GM12891 (cell line): ENCODE measurements at places on chromosomes 11 and 22.

DNA sequence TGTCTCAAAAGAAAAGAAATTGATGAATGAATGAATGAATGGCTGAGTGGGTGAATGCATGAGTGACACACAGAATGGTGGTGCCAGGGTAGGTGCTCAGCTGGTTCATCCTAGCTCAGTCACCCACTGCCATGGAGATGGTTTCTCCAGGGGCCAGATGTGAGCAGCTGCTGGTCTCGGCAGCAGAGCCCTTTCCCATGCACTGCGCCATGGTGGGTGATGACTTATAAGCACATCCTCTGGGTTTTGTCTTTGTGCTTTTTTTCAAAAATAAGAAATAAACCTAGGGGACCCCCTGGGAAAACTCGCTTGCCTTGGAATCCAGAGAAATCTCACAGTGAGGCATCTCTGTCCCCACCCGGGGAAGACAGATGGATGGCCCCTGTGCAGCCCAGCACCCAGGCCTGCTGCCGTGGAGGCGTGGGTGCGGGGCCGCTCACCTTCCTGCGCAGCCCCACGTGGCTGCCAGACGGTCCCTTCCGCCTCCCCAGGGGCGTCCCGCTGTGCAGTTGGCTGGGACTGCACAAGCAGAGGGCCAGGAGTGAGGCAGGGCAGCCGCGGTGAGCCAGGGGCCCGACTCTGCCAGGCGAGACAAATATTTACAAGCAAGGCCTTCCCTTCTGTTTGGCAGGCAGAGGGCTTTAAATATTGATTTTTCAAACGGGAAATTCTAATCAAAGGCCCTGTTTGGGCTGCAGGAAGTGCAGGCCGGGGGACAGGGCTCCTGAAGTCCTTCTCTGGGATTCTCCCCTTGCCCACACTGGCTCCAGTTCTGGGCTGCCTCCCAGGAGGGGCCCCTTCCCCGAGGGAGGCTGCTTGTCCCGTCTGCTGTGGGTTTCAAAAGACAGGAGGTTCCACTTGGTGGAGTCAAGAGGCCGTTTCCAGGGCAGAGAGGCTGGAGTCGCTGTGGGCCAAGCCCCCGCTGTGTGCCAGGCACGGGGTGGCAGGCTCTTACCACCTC is 24.3 kb downstream of the MPPED1 start:
- no peak for DNase-seq

DNA sequence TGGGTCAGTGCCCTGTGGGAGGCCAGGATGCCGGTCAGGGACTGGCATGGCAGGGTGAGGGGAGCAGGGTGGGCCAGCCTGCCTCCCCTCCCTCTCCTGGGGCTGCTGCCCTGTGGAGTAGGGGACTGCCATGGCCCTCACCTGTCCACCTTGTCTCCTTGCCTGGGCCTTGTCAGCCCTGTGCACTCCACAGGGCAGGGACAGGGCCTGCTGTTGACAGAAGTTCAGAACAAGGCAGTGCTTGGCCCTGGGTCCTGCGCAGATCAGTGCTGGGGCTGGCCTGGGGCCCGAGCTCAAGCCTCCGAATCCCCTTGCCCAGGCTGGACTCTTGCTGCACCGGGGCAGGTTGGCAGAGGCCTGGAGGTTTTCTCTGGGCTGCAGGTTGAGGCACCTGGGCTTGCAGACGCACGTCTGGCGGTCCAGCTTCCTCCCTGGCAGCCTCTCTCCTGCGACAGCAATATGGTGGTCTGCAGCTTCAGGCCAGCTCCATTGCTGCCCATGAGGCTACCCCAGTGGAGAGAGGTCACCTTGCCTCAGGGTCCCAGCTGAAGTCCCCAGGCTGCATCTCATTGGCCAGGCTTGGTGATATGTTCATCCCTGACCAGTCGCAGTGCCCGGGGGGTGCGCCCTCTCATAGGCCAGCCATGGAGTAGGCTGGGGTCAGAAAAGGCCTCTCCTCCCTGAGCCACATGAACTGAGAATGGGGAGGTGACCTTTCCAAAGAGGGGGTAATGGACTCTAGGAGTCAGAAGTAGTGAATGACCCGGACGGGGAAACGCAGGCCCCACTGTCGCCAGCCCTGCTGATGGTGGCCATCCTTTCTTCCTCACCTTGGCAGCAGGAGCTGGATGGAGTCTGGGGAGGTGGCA is 21.5 kb upstream of the CHKA start:
- DNase-seq = no peak

DNA sequence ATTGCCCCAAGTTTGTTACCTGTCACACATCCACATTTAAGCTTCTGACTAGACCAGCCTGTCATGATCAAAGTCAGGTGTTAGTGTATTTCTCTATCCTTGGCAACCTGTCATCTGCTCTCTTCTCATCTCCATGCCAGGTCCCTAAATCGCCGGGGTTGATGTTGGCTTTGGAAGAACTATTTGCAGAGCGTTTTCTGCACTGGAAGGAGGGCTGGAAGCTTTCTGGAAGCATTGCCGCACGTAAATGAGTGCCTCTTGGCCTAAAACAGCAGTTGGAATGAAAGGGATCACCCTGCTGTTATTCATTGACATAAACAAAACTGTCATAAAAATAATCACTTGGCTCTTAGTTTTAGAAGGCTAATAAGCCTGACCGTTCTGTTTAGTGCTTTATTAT is 1.4 kb downstream of the TTC12 start:
- no peak for DNase-seq

DNA sequence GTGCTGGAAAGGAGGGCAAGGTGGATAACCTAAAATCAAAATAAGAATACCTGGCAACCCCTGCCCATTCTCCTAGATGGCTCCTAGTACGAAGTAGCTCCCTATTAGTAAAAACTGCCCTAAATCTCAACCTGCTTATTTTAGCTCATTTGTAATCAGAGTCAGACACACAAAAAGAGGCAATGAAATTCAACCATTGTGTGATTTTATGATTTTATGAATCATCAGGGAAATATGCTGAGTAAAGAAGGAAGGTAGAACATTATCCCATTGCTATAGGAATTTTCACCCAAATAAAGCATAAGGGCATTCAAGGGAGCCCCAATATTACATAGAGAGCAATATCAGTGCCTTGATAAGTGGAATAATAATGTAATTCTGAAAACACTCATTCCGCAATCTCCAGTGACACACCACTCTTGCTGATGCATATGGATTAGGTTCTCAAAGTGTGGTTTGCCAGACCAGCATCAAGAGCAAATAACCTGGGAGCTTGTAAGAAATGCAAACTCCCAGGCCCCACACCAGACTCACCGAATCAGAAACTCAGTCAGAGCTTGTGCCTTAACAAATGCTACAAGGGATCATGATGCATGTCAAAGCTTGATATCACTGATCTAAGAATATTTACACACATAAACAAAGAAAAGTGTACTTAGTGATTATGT is 789.6 kb downstream of the DLG2 start:
- DNase-seq = no peak

DNA sequence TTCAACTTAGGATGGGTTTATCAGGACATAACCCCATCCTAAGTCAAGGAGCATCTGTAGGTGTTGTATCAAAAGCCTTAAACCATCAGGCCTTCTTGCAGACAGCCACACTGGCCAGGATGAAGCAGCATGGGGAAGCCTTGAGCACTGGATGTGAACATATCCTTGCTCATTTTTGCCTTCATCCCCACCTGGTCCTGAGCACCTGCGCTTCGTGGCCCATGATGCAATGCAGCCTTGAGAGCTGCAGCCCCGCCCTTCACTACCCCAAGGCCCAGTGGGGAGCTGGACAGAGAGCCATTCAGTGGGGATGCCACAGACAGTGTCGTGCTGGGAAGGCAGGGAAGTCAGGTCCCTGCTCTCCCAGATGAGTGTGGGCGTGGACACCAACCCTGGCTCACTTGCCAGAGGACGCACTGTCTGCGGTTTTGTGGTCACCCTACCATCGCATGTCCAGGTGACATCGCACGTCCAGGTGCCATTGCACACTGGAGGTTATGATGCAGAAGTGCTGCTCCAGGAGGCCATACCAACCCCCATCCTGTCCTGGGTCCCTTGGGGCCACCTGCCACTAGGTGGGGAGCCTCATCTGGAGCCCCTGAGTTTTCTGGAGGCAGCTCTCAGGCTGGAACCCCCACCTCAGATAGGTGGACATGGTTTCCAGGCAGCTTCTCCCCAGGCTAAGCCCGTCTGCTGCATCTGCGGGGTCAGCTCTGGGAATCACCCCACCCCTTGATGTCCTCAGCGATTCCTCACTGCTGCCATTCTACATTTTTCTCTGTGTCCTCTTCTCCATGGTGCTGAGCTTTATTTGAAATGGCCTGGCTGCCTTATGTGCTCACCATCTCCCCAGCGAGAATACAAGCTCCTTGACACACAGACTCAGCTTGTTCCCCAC is 14.4 kb downstream of the GNAZ start:
- no peak for DNase-seq

DNA sequence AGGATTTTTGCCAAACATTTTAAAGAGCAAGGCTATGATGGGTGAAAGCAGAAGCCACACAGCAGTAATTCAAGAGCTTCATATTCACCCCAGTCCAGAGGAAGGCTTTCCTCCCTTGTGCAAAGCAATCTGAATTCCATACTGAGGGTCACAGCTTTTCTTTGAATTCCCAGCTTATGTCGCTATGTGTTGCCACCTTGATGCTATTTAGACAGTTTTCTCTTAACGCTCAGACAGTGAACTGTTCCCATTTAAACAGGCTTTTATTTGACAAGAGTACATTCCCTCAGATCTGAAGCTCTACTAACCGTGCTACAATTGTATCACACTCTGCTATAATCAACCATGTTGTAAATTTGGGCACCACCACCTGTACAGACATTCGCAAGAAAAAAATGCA is 279.7 kb downstream of the CADM1 start:
- DNase-seq = no peak

DNA sequence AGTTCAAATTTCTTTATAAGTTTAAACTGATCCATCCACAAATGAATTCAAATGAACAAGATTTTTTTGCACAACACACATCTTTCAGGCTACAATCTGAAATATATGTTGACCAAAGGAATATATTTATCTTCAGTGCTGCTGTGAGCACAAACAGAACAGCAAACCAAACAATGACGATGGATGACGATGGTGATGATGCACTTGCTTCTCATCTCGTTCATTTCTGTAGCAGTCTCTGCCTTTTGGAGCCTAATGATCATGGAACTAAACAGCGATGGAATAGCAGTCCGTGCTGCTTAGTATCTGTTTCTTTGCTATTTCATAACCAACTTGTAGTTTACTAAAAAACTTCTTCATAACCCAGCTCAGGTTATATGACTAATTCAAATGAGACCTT is 220.7 kb upstream of the BLID start:
- no peak for DNase-seq

GRCh38 chr22:20919718-20920117 is 2.5 kb downstream of the CRKL start:
- no peak for DNase-seq

DNA sequence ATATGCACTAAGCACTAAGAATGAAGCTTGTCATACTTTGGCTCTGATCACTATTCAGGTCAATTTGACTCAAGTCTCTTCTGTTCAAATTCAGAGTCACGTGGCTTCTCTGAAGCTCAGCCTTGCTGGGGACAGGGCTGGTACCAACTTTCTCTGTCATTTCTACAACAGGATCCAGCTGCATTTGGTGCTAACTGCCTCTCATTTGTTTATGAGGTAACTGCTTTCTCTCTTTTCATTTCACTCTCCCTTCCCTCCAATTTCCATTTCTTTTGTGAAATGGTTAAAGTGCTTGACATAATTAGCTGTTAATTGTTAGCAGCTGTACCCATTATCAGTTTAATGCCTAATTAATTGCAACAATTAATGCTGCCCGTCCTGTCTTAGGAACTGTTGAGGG is 259.7 kb upstream of the PLET1 start:
- DNase-seq = no peak
